ENCODE measurements at places on chromosomes 16 and 17.

- DNase-seq, result no peak
Measured at GRCh38 chr16:13798211-13798610, 121.7 kb upstream of the ERCC4 start.

- DNase-seq, result no peak
Measured at GRCh38 chr16:81808933-81809480, 29.9 kb downstream of the PLCG2 start.

- DNase-seq, result no peak
Measured at GRCh38 chr16:56780646-56781045, 50.7 kb downstream of the NUP93 start.

DNA sequence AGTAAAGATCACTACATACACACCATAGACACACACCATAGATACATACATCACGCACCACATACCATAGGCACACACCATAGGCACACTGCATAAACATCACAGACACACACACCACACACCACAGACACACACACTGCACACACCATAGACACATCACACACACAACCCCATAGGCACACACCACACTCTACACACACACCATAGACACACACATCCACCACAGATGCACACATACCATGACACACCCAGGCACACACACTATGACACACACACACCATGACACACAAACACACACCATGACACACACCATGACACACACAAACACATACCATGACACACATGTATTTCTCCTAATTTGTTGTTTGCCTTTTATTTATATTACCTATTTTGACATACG, 14.1 kb downstream of the TBC1D16 start:
- no peak for DNase-seq

Data from activated CD8-positive, alpha-beta memory T cell treated with anti-CD3 and anti-CD28 coated beads for 1 hour (primary cell).